ENCODE measurements at places on chromosomes 7 and 10. TPM values are rescaled to one million over a fixed set of nuclear protein-coding genes. Genes with fewer than 3 reads are reported as not detected.

ASB4 gene
- not detected for total RNA-seq

ZNF804B gene
- not detected for total RNA-seq

CCZ1 gene
- 77.4 TPM for total RNA-seq

CYP17A1 gene
- not detected for total RNA-seq

TAS2R5 gene
- total RNA-seq = not detected

C10orf88 gene
- total RNA-seq = 4.9 TPM

CYP3A7 gene
- not detected for total RNA-seq

ZDHHC4 gene
- total RNA-seq = 52.1 TPM

LIPM gene
- total RNA-seq = not detected

THSD7A gene
- 0.71 TPM for total RNA-seq

ASZ1 gene
- total RNA-seq = not detected

CDK14 gene
- 36.6 TPM for total RNA-seq

OIT3 gene
- total RNA-seq = not detected

EEPD1 gene
- total RNA-seq = 1.2 TPM

GNAT3 gene
- not detected for total RNA-seq

NUTM2E gene
- total RNA-seq = not detected

ERVW-1 gene
- total RNA-seq = not detected

FRMPD2 gene
- total RNA-seq = not detected

GPNMB gene
- total RNA-seq = 19.6 TPM

EPHA1 gene
- total RNA-seq = not detected

PKD2L1 gene
- total RNA-seq = not detected

PRF1 gene
- not detected for total RNA-seq

TUBAL3 gene
- total RNA-seq = not detected

AKAP9 gene
- total RNA-seq = 13.5 TPM

LMBR1 gene
- 34.6 TPM for total RNA-seq

LRRN3 gene
- 4.1 TPM for total RNA-seq

MNX1 gene
- not detected for total RNA-seq

CTAGE4 gene
- 0.71 TPM for total RNA-seq

IGF2BP3 gene
- 20.2 TPM for total RNA-seq

ANKRD22 gene
- total RNA-seq = 0.58 TPM

UTF1 gene
- not detected for total RNA-seq

DPP6 gene
- not detected for total RNA-seq

SPDYE3 gene
- not detected for total RNA-seq

TYW1 gene
- 21.6 TPM for total RNA-seq

GPR26 gene
- total RNA-seq = not detected

AMPH gene
- total RNA-seq = under 0.01 TPM

DLX6 gene
- not detected for total RNA-seq

C10orf62 gene
- total RNA-seq = not detected

MCM7 gene
- total RNA-seq = 153 TPM

CPED1 gene
- total RNA-seq = 72.0 TPM

NODAL gene
- total RNA-seq = not detected

CALML3 gene
- total RNA-seq = not detected

FOXI2 gene
- not detected for total RNA-seq

COPG2 gene
- 18.4 TPM for total RNA-seq

SAMD9L gene
- 14.5 TPM for total RNA-seq

STK17A gene
- 60.5 TPM for total RNA-seq

RARRES2 gene
- 0.86 TPM for total RNA-seq

MUC12 gene
- total RNA-seq = 5.5 TPM

GPR22 gene
- 0.71 TPM for total RNA-seq
